ENCODE measurements at places on chromosomes 12 and 14. TPM values are rescaled to one million over a fixed set of nuclear protein-coding genes. Genes with fewer than 3 reads are reported as not detected.

RNU4-1 gene
- polyA plus RNA-seq, result under 0.01 TPM

EGLN3 gene
- not detected for polyA plus RNA-seq

SERPINA5 gene
- polyA plus RNA-seq, result 4.7 TPM

PTMS gene
- polyA plus RNA-seq, result 504 TPM

OAS1 gene
- polyA plus RNA-seq, result not detected

HOXC12 gene
- not detected for polyA plus RNA-seq

TMBIM4 gene
- 45.7 TPM for polyA plus RNA-seq

GPR137C gene
- 118 TPM for polyA plus RNA-seq

RNASE4 gene
- polyA plus RNA-seq, result not detected

GAPDH gene
- polyA plus RNA-seq, result 1,838 TPM

CIROP gene
- not detected for polyA plus RNA-seq

KRT79 gene
- not detected for polyA plus RNA-seq

ZNF891 gene
- polyA plus RNA-seq, result 9.4 TPM

MOAP1 gene
- 225 TPM for polyA plus RNA-seq

SCN8A gene
- polyA plus RNA-seq, result 14.2 TPM

YY1 gene
- 52.8 TPM for polyA plus RNA-seq

SLC6A15 gene
- 11.4 TPM for polyA plus RNA-seq

EFS gene
- 0.92 TPM for polyA plus RNA-seq

CLEC1A gene
- polyA plus RNA-seq, result not detected

GNB3 gene
- 18.8 TPM for polyA plus RNA-seq

PLD4 gene
- polyA plus RNA-seq, result not detected

CERS5 gene
- 463 TPM for polyA plus RNA-seq

DAO gene
- polyA plus RNA-seq, result not detected

TDRD9 gene
- 25.6 TPM for polyA plus RNA-seq

CACNA2D4 gene
- polyA plus RNA-seq, result not detected

SARNP gene
- 332 TPM for polyA plus RNA-seq

CATSPERB gene
- not detected for polyA plus RNA-seq

ARMH4 gene
- polyA plus RNA-seq, result 14.3 TPM

SLC16A7 gene
- polyA plus RNA-seq, result 4.0 TPM

PLEKHG7 gene
- polyA plus RNA-seq, result not detected

IFNG-AS1 gene
- not detected for polyA plus RNA-seq

SDSL gene
- 2.7 TPM for polyA plus RNA-seq

VWF gene
- polyA plus RNA-seq, result not detected

ITGB7 gene
- polyA plus RNA-seq, result not detected

ATN1 gene
- 13.7 TPM for polyA plus RNA-seq

CBLN3 gene
- polyA plus RNA-seq, result not detected

TTC6 gene
- not detected for polyA plus RNA-seq

ANG gene
- 0.47 TPM for polyA plus RNA-seq

ZDHHC22 gene
- polyA plus RNA-seq, result 5.1 TPM

RD3L gene
- polyA plus RNA-seq, result 0.69 TPM

SDR9C7 gene
- polyA plus RNA-seq, result 0.63 TPM

DLK1 gene
- 14.8 TPM for polyA plus RNA-seq

ETFBKMT gene
- 1.0 TPM for polyA plus RNA-seq

ADAM20 gene
- polyA plus RNA-seq, result 0.74 TPM

Measured in neural cell (in vitro differentiated cells).